ENCODE measurements at places on chromosomes 6 and 20. TPM values are rescaled to one million over a fixed set of nuclear protein-coding genes. Genes with fewer than 3 reads are reported as not detected.

GPX5 gene
- total RNA-seq = not detected

PHACTR1 gene
- total RNA-seq = 0.79 TPM

PPIL6 gene
- total RNA-seq = 0.17 TPM

SLC22A16 gene
- total RNA-seq = not detected

PTPRK gene
- 2.8 TPM for total RNA-seq

RNF39 gene
- not detected for total RNA-seq

FAM83C gene
- total RNA-seq = not detected

BPIFB4 gene
- not detected for total RNA-seq

DEFB113 gene
- not detected for total RNA-seq

DEK gene
- total RNA-seq = 204 TPM

HSPA12B gene
- total RNA-seq = not detected

NFATC2 gene
- 58.9 TPM for total RNA-seq

TUBB1 gene
- total RNA-seq = not detected

PNPLA1 gene
- total RNA-seq = not detected

AGPAT4 gene
- total RNA-seq = 4.9 TPM

HDGFL1 gene
- total RNA-seq = not detected

TFAP2A gene
- total RNA-seq = not detected

FIG4 gene
- 13.5 TPM for total RNA-seq

DLGAP4 gene
- total RNA-seq = 27.5 TPM

FAM83D gene
- total RNA-seq = 15.4 TPM

SRMS gene
- not detected for total RNA-seq

SAMD3 gene
- total RNA-seq = 52.6 TPM

LIN28B gene
- total RNA-seq = not detected

CCN2 gene
- total RNA-seq = not detected

HMGCLL1 gene
- total RNA-seq = not detected

GATA5 gene
- not detected for total RNA-seq

SLC25A27 gene
- 0.88 TPM for total RNA-seq

LY86 gene
- total RNA-seq = 5.5 TPM

AVP gene
- total RNA-seq = not detected

SLC32A1 gene
- not detected for total RNA-seq

GFOD1 gene
- 5.2 TPM for total RNA-seq

LTB gene
- total RNA-seq = 431 TPM

DLL1 gene
- 15.8 TPM for total RNA-seq

TGM3 gene
- not detected for total RNA-seq

All from activated naive CD8-positive, alpha-beta T cell treated with anti-CD3 and anti-CD28 coated beads, Interleukin-2, amount 10 ng/mL, durations not matched to agents 7 days and 5 days (primary cell).